ENCODE measurements at places on chromosomes 2 and 18.

DNA sequence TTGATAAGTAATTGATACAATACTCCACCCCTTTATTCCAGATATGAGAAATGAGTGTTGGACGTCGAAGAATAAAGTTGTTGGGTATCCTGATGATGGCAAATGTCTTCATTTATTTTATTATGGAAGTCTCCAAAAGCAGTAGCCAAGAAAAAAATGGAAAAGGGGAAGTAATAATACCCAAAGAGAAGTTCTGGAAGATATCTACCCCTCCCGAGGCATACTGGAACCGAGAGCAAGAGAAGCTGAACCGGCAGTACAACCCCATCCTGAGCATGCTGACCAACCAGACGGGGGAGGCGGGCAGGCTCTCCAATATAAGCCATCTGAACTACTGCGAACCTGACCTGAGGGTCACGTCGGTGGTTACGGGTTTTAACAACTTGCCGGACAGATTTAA is 26.3 kb downstream of the B3GNT2 start:
- DNase-seq: no peak

DNA sequence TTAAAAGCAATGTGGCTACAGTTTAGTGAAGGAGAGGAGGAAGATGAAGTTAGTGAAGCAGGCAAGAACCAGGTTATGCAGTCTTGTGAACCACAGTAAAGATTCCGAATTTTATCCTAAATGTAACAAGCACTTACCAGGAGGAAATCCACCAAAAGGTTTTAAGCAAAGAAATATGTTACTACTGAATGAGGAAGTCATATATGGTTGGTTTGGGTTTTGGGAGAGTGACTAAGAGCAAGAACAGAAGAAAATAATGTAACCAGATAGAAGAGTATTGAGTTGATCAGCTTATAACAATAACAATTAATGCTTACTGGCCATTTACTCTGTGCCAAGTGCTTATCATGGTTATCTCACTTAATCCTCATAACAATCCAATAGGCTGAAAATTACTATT is 1.9 kb downstream of the USP37 start:
- DNase-seq: no peak

GRCh38 chr18:68548904-68549870 is 165.7 kb downstream of the TMX3 start:
- no peak for DNase-seq

GRCh38 chr2:195472501-195473234 is 184.4 kb upstream of the SLC39A10 start:
- DNase-seq: no peak

DNA sequence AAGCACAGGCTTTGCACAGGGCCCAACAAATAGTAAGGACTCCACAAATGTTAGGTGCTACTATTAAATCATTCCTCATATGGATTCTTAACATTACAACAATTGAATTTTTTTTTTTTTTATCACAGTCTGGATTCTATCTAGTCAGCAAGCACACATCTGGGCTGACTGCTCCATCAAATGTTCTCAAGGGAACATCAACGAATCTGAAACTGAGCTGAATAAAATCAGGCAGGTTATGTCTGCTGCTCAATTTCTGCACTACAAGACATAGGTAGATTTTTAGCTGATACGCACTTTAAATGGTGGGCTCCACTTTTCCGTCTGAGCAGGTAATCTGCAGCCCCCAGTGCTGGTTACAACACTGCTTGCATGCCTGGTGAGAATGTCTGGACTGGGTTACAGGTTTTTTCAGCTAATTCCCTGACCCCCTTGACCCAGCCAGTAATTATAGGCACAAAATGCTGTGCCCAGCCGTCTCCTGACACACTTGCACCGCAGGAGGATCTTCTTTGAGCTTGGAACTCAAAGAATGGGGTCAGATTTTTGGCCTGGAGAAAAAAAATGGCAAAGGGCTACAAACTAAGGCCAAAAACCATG is 44.6 kb downstream of the ADD2 start:
- no peak for DNase-seq

DNA sequence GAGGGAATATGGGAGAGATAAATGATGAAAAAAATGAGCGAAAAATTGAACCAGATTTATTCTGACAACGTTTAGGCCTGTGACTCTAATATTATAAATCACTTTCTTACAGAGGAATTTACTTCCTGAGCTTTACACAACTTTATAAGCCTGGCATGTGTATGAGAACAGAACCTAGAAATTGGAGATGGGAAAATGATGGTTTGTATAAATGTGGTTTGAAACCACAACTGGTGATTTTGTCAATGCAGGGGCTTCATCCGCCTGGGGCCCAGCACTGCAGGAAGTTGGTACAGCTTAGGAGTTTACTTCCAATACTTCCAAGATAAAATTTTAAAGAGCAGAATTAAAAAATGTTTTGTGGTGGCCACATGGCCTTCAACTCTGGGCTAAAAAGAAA is 82.3 kb downstream of the VAPA start:
- DNase-seq: no peak

GRCh38 chr18:77254711-77255405 is 5.2 kb downstream of the GALR1 start:
- DNase-seq: no peak
